Stromal cell of bone marrow (primary cell): ENCODE measurements at places on chromosomes 5 and 9.

DNA sequence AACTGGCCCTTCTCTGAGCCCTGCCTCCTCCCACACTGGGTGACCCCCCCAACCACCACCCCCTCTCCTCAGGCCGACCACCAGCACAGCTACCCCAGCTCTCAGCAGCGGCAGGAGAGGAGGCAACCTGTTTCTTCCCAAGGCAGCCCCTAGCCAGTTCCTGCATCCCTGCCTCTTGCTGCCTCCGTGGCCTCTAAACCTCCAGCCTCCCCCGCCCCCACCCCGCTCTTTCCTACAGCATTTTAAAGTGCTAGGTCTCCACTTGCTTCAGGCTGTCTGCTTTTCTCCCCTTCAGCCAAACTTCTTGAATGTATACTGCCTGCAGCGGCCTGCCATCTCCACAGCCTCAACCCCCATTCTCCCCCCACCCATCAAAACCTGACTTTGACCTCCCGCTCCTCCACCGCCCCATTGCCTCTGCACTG is 135.6 kb downstream of the DAB2IP start:
- DNase-seq: no peak

- DNase-seq: no peak
Observed at GRCh38 chr9:98484162-98484561, 224.6 kb downstream of the GABBR2 start.

DNA sequence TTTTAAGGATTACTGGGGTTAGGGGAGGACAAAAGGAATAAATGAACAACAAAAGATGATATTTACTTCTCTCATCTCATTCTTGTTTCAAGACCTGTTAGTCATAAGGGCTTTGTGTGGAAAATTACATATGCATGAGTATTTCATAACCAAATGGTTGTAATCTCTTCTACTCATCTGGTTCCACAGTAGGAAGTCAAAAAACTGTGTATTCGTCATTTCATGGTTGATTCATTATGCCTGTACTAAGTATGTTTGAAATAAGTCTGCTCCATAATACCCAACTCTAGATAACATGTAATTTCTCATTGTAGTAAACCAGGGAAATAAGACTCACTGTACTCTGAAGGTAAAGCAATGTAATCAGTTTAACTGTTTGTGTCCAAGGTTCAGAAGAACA is 212.9 kb downstream of the ARRDC3 start:
- DNase-seq: peak; percentile 66

DNA sequence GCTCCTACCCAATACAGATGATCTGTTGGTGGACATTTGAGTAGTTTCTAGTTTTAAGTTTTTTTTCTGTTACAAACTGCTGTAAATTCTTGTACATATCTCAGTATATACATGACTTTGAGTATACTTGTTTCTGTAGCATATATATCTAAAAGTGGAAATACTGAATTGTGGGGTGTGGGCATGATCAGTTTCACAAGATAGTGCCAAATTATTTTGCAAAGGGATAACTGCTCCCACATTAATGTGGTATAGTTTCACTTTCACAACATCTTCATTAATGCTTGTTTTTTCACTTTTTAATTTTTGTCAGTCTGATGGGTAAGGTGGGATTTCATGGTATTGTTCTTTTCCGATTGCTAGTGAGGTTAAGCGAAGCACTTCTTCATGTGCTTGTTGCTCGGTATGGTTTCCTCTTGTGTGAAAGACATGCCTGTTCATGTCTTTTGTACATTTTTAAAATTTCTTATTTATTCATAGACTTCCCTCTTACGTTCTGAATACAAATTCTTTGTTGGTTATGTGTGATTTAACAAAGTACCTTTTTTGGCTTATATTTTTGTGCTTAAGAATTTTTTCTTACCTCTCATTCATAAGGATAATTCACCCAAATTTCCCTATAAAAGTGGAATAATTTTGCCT is 103.5 kb downstream of the CDC42SE2 start:
- no peak for DNase-seq

GRCh38 chr5:100406640-100407039 is 128.5 kb upstream of the FAM174A start:
- peak; percentile 5 for DNase-seq

DNA sequence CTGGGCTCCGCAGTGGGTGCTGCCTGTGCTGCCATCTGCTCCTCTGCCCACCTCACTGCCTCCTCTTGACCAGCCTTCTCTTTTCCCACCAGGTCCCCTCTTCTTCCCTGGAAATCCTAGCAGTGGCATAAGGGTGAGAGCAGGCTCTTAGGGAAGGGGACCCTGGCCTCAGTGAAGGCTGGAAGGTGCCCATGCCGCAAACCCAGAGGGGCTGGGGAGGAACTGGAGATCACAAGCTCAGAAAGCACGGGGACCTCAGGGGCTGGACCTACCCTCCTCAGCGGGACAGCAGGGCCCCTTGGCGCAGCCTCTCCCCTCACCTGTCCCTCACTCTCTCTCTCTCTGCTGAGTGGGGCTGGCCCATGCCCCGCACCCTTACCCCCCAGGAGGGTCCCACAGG is 144.4 kb upstream of the IRX2 start:
- no peak for DNase-seq

DNA sequence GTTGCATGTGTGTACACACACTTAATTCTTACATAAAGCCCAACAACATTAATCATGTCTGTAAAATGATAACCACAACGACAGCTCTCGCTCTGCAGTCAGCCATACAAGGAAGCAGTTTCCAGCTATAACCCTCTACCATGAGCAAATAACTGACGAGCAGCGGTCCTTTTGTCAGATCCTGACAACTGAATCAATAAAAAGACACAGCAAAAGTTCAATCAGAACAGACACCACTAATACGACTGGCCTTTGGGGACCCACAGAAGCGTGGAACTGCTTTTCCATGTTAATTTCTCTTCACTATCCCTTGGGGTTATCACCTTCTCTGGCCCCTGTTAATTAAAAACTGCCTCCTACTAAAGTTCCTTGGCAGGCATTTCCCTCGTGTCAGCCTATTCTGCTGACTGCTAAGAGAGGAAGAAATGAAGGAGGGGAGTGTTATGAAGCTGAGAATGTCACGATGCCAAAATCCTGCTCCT is 722.8 kb upstream of the GRAMD2B start:
- DNase-seq: peak; percentile 7

DNA sequence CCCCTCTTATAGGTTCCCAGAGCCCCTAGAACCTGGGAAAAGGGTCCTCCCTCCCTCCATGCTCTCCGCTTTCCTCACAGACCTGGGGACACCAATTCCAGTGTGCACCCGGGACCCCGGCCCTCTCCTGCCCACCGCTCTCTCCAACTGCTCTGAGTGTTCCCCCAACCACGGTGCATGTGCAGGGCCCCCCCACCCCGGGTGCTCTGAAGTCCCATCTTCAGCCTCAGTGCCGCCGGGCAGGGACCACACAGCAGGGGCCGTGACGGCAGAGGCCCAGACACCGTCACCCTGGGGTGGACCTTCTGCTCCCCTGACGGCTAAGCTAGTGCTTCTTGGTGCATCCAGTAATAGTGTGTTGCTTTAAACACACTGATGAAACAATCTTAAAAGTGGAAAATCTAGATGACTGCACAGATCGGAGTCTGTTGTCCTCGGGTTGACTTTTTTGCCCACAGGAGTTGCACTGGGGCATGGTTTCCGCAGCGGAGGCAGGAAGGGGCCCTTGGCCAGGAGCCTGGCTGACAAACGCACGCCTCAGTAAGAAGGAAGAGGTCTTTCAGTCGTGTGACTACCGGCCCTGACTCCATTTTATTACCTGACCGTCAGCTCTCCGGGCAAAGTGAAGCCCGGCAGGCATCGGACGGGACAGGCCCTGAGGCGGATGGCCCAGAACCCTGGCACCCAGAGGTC is 36.2 kb upstream of the SLC6A3 start:
- DNase-seq: no peak

- no peak for DNase-seq
Observed at GRCh38 chr5:2864515-2865105, 113.1 kb upstream of the IRX2 start.

GRCh38 chr9:127055745-127056402 is 66.6 kb downstream of the ANGPTL2 start:
- no peak for DNase-seq

DNA sequence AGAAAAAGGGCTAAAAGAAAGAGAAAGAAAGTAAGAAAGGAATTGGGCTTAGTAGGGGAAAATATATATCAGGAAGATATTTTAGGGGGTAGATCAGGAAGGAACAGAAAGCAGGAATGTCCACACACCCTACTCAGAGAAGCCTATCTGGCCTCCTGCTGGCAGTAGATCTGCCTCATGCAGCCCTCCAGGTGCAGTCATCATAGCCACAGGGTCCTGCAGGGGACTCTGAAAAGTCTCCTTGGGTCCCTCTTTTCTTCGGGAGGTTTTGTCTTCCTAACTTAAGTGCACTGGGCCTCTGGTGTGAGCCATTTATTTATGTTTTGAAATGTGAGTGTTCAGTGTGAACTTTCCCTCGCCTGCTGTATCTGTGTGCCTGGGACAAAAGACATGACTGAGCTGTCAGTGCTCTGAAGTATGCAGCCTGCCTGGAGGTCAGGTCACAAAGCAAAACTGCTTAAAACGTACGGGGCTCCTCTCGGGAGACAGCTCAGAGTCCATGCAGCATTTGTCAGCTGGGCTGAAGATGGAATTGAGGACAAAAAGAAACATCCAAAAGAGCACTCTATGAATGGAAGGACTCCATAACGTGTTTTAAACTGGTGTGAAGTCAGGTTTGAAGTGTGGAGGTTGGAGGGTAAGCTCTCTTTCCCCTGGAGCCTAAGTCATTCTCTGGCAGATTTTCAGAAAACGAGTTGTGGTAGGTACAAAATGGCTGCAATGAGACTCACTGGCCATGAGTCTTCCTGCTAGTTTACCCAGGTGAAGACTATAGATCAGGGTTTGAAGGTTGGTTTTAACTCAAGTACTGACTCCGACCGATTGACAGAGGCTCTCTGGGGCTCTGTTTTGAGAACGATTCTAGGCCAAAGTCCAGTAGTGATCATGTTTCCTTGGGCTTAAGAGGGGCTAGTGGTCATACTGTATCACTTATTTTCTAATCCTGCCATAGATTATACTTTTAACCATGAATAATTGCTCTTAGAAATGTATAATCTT is 151.8 kb upstream of the GDNF start:
- DNase-seq: no peak

- DNase-seq: no peak
Observed at GRCh38 chr5:126851501-126852011, 74.6 kb downstream of the LMNB1 start.

DNA sequence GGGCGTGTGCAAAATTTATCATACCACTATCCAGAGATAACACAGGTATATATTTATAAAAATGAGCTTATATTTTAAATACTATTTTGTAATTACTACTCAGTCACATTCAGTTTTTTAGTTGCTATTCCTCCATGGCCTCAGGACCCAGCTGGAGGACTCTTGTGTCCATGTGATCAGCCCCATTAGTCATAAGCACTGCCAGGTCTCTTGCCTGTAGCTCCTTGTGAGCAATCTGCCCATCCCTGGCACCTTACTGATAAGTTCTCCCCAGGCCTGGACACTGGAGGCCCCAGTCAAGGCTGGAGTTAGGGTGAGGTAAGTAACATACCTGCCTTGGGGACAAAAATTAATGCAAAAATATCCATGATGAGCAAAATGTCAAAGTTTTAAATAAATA is 29.5 kb upstream of the ADRB2 start:
- DNase-seq: no peak

- peak; percentile 90 for DNase-seq
Observed at GRCh38 chr9:17017931-17018491, 116.8 kb upstream of the CNTLN start.

DNA sequence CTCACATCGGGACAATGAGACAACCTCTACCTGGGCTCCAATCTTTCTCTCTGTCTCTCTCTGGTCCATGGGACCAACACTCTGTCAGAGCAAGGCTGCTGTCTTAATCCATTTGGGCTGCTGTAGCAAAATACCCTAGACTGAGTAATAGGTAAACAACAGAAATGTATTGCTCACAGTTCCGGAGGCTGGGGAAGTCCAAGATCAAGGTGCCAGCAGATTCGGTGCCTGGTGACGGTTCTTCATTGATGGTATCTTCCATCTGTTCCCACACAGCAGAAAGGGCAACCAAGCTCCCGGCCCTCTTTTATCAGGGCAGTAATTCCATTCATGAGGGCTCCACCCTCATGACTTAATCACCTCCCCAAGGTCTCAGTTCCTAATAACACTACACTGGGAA is 61.3 kb upstream of the SPOCK1 start:
- no peak for DNase-seq

DNA sequence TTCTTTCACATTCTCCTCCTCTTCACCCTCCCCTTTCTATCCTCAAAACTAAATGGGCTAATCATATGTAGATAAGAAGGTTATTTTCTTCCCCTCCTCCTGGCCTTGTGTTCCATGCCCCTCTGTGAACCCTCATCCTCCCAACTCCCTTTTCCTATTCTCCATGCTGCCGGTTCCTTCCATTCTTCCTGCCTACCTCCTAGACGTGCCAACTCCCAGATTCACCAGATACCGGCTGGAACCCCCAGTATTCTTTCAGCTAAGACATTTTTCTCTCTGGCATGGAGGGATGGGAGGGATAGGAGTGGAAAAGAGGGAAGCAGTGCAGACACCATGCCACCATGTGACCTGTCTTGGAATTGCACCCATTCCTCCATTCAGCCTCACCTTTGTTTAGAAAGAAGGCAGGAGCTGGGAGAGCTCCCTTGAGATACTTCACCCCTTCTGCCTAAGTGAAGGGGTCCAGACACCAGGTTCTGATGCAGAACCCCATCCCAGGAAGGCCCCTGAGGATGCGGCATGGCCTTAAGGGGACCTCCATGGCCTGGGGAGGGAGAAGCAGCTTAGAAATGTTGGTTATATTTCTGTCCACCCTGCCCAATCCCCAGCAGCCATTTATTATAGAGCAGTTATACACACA is 4.8 kb downstream of the DNAJB5 start:
- no peak for DNase-seq

- DNase-seq: no peak
Observed at GRCh38 chr9:70060883-70061507, 17.3 kb downstream of the MAMDC2 start.

- peak; percentile 31 for DNase-seq
Observed at GRCh38 chr5:154513669-154514084, 35.6 kb upstream of the HAND1 start.

GRCh38 chr9:87885484-87886189 is 3.0 kb downstream of the SPATA31E1 start:
- DNase-seq: no peak

GRCh38 chr9:132384376-132384775 is 22.3 kb downstream of the TTF1 start:
- no peak for DNase-seq

GRCh38 chr5:123813937-123814624 is 302.1 kb downstream of the CSNK1G3 start:
- no peak for DNase-seq

- DNase-seq: peak; percentile 68
Observed at GRCh38 chr5:82364497-82364896, 86.3 kb upstream of the RPS23 start.

- peak; percentile 65 for DNase-seq
Observed at GRCh38 chr9:115524453-115525059, 406.6 kb upstream of the TNC start.

DNA sequence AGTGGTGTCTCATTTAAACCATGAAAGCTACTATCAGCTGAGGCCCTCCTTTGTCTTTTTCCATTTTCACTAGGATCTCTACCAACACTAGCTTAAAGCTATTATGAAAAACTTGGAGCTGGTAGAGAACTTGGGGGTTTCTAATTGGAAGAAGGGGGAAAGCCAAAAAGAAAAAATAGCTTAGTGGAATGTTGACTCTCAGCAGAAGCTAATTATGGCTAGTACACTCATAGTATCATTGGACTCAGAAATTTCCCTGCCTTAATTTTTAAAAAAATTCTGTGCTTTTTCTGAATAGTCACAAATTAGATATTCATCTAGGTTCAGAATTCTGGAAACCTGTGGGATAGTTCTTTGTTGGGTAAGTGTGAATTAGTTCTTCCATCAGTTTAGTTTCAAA is 8.0 kb downstream of the SLC12A2 start:
- DNase-seq: no peak
